ENCODE measurements at places on chromosomes 4 and X. TPM values are rescaled to one million over a fixed set of nuclear protein-coding genes. Genes with fewer than 3 reads are reported as not detected.

DNA sequence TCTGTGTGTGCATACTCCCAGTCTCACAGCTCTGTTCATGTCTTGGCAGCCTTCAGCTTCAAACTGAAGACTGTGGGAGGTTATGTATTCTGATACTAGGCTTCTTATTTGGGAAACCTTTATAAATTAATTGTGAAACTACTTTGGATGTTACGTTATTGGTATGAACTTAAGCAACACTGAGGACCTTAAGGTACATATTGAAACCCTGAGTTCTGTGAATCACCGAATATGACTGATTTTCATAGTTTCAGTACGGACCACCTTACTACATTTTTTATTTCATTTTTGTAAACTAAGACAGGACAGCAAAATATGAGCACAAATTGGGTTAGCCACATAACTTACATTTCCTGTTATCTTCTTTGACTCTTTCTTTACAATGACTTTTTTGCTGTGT lies 498.4 kb downstream of the PDGFC start:
- no peak for DNase-seq

The MGAT4D gene
- not detected for polyA plus RNA-seq

- DNase-seq: no peak
These were observed 34.7 kb downstream of the FRMPD3 start for GRCh38 chrX:107484002-107484726.

GRCh38 chr4:42488114-42488513 lies 90.8 kb downstream of the SHISA3 start:
- DNase-seq: no peak

DNA sequence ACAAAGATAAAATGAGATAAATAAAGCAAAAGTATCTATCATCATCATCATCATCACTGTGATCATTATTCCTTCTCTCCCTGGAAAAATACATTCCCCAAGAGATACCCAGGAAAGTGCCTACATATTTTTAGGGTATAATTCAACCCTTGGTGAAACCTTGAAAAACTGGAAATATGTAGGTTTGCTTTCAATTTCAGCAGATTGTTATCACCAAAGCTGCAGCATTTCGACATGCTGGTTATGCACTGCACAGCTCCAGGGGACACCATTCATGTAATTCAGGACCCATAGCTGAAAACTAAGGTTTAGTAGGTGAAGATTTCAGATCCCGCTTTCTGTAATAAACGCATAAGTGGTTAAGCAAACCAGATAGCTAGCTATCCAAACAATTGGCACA lies 28.4 kb upstream of the FBXW7 start:
- DNase-seq: no peak

DNA sequence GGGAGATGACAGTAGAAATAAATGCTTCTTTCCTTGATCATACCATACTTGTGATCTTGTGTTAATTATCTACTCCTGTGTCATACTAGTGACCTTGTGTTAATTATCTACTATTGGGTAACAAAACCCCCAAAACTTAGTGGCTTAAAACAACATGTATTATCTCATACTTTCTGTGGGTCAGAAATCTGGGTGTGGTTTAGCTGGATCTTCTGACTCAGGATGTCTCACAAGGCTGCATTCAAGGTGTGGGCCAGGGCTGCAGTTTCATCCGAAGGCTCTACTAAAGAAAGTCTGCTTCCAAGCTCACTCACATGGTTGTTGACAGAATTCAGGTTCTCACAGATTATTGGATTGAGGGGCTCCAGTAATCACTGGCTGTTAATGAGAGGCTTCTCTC lies 70.3 kb upstream of the NDP start:
- DNase-seq: no peak

All from urinary bladder (tissue), 4 donors.